Esophagus muscularis mucosa (tissue), 4 donors: ENCODE measurements at places on chromosomes 4 and X.

DNA sequence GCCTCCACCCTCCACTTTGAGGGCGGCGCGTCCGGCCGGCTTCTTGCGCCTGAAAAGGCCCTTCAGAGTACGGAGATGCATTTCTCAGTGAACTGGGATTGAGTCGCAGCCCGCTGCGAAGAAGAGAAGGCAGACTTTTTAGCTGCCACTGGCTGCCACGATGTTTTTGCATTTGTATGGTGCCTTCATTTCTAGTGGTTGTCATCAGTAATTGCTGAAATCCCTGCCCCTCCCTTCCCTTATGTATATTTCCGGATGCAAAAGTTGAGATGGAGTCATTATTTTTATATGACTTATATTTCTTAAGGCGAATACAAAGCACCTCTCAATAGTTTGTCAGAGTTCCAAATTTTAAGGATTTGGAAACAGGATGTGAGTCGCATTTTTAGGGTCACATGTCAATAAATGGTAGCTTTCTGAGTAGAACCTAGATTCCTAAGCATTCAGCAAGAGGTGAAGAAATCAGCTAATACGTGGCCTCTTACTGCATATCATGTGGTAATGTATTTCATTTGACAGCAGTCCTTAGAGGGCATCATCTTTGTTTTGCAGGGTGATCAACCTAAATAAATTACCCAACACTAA lies 658 bp downstream of the ATP6AP2 start:
- no peak for DNase-seq

DNA sequence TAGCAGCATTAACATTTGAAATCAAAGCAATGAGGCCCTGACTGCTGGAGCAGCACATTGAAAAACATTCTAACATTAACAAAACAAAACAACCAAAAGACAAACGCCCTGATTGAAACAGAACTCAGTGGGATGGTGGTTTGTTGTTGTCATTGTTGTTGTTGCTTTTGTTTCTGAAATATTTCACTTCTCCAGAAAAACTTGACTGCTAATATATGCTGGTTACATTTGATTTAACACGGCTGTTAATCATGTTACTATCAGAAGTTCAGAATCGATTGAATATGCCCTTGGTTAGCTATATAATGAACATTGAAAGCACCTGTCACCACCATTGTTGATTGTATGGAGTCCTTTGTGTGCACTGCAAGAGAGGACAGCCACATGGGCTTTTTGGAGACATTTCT lies 790.4 kb upstream of the GALNTL6 start:
- DNase-seq = no peak

DNA sequence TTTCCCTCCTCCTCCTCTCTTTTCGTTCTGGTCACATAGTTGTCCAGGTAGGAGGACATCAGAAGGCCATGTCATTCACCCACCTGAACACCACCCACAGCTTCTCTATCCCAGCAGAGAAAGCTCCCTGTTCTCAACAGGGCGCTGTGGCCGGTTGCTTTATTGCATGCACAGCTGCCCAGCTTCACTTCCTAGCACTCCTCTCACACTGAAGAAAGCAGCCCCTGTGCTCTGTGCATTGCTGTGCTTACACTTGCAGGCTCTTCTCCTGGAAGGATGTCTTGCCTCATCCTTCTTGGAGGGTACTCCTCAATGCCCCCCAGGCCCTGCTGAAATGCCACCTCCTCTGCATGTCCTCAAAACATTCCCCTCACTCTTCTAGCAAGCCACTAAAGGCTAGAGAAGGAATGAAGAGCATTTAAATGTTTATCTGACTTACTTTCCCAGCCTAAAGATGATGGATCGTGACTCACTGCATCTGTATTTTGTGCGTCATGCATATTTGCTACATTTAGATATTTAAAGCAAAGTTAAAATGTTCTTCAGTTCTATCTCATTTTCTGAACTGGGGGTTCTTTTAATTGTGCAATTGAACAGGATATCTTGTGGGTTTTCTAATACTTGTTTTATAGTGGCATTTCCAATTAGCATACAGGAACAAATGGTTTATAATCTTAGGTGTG lies 186.4 kb upstream of the PUDP start:
- DNase-seq = no peak

GRCh38 chr4:20017777-20018115 lies 234.0 kb upstream of the SLIT2 start:
- DNase-seq = no peak

- DNase-seq = no peak
These were observed 13.7 kb upstream of the PIGA start for GRCh38 chrX:15349046-15349445.

- DNase-seq = no peak
These were observed 159.7 kb downstream of the NSUN7 start for GRCh38 chr4:40909363-40909876.
